ENCODE measurements at places on chromosomes 13 and 19.

DNA sequence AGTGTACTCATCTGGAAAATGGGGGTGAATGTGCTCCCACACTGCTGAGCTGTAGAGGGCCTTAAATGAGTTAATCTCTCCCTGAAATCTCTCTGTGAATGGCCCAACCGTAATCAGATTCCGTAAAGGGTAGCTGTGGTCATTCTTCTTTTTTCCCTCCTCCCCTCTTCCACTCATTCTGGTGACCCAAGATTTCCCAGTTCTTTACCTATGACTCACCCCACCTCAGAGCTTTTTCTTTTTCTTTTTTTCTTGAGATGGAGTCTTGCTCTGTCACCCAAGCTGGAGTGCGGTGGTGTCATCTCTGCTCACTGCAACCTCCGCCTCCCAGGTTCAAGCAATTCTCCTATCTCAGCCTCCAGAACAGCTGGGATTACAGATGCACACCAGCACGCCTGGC lies 33.3 kb upstream of the MUC16 start:
- DNase-seq = no peak

DNA sequence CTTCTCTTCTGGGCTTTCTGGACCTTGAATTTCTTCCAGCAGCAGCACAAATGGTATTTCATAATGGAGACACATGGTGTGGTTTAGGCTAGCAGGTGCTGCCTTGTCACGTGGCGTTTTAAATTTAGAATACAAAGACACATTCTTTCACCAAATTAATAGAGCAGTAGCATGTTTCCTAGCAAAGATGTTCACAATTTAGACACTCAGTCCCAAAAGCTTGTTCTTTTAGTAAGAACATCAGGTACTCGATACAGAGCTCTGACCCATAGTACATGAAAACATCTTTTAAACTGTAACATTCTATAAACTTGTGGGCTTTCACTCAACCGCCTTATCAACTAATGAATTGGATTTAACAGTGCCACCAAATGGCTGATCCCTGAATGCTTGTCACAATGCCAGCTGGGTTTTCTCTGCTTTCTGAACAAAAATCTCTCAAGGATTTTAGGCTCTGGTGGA lies 290.1 kb downstream of the DCLK1 start:
- no peak for DNase-seq

DNA sequence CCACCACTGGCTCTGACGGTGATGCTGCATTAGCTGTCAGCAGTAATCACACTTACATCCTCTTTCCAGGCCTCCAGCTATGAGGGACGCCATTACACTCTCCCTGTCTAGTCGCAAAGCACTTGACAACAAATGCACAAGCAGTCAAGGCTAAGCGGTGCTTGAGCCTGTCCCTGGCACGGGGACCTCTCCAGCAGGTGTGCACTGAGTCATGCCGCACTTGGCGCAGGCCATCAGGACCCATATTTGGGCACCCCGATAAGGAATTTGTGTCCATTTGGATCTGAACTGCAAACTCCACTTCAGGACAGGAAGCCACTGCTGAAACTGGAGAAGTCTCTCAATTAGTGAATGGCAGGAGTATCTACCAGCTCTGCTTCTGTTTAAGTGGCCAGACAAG lies 301.9 kb upstream of the OBI1 start:
- DNase-seq = no peak

DNA sequence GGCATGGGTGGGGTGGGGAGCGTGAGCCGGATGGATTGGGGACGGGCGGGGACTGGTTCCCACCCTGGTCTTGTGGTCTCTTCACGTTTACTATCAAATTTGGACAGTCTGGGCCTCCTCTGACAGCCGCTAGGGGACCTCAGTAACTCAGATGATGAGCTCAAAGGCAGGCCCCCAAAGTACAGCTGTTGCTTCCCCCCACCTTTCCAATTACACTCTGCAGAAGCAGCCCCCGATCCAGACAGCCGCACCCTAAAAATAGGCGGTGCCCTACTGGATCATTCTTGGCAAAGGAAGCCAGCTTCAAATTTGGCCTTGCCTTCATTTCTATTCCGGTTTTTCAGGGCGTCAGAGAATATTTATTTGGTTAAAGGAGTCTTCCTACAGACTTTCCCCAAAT lies 1.9 kb upstream of the FOXO1 start:
- DNase-seq = no peak

- DNase-seq = no peak
Measured at GRCh38 chr13:41621716-41622431, 164.5 kb downstream of the RGCC start.

GRCh38 chr19:40270362-40271089 lies 14.6 kb downstream of the AKT2 start:
- no peak for DNase-seq

- no peak for DNase-seq
Measured at GRCh38 chr19:7527516-7528191, 5.2 kb downstream of the MCOLN1 start.

- DNase-seq = no peak
Measured at GRCh38 chr13:33015241-33015668, 968 bp upstream of the KL start.

- no peak for DNase-seq
Measured at GRCh38 chr13:56864451-56864850, 276.3 kb upstream of the PRR20A start.

DNA sequence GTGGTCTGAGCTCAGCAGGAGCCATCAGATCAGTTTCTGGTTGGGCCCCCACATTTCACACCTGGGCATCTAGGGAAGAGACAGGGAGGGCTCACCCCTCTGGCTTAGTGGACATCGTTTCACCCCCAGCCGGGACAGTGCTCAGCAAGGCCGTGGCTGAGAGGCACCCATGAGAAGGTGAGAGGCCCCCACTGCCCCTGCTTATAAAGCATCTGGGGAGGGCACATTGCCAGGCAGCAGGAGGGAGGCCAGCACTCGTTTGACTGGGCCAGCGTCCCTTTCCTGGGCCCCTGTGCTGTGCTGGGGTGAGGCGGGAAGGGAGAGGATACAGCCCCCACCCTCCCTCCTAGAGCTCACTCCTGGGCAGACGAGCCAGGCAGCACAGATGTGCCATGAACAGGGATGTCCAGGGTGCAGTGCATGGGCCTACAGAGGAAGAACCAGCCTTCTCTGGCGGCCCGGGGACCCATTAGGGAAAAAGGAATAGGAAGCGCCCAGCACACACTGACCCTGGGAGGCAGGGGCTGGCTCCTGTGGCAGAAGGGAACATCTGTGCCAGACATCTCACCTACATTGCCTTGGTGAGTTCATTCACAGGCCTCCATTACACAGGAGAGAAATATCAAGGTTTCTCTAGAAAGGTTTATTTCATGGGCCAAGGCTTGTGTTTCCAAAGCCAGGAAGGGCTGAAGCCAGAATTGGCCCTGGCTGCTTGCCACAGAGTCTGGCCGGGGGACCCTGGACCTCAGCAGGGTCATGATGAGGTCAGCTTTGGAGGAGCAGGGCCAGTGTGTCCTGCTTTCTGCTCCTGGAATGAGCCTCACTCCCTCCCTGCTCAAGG lies 7.7 kb downstream of the AP1M1 start:
- DNase-seq = no peak

GRCh38 chr13:41136396-41137031 lies 3.9 kb upstream of the KBTBD6 start:
- no peak for DNase-seq

DNA sequence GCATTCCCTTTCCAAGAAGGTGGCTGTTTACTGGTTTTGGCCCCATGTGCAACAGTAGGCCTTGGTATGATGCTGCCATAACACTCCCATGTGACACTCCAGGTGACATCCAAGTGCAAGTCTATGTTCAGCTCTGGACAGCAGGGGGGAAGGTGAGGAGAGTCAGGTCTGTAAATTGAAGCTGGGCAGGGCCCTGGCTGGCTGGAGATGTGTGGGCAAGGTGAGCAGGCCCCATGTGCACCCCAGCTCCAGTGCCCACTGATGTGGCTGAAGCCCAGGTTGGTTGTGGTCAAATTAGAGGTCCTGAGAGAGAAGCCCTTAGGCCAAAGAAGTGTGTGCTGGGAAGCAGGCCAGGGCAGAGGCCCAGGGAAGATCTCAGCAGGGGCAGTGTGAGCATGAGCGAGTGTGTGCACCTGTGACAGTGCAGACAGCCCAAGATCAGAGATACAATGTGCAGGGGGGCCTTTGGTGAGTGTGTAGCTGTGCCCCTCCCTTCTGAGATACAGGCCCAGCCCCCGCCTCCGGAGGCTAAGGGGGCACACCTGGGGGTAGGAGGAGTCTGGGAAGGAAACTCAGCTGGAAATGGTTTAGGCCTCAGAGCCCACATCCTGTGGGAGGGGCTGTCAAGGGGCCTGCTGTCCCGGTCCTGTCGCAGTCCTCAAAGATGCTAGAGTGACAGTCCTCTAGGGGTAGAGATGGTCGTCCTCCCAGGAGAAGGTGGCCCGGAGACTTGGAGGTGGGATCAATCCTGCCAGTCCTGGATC lies 18.6 kb downstream of the DEDD2 start:
- DNase-seq = no peak

DNA sequence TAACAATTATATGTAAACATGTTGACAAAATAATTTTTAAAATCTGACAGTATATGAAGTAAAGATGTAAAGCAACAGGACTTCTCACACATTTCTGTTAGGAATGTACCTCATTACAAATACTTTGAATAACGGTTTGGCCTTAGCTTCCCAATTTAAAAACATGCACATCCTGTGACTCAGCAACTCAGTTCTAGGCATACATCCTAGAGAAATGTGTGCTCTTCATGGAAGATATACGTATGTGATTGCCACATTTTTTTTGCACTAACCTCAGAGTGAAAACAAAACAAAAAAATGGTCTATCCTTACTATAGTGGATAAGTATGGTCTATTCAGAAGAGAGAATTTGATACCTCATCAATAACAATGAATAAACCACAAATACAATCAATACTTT lies 314.6 kb downstream of the LIG4 start:
- peak; percentile 62 for DNase-seq

DNA sequence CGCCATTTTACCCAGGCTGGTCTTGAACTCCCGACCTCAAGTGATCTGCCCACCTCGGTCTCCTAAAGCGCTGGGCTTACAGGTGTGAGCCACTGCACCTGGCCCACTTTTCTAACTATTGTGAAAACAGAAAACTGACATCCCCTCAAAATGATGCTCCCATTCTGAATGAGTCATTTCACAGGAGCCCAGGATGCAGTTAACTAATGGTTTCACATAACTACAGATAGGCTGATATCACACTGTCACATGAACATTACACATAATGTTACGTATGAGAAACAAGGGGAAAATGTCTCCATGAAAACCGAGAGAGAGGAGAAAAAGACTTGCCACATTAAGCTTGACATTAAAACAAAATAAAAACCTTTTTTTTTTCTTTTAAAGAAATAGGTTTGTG lies 37.5 kb downstream of the N4BP2L2 start:
- DNase-seq = no peak

- DNase-seq = no peak
Measured at GRCh38 chr13:40352802-40353562, 313.5 kb downstream of the FOXO1 start.

GRCh38 chr19:50203281-50204080 lies at the start of gene MYH14:
Gene MYH14, plus strand, starts transcription at chr19:50203622. Its CDS starts 6,744 bp downstream, at chr19:50210366.
- DNase-seq = peak; percentile 9

GRCh38 chr13:52878831-52879230 lies 30.4 kb upstream of the PCDH8 start:
- no peak for DNase-seq

DNA sequence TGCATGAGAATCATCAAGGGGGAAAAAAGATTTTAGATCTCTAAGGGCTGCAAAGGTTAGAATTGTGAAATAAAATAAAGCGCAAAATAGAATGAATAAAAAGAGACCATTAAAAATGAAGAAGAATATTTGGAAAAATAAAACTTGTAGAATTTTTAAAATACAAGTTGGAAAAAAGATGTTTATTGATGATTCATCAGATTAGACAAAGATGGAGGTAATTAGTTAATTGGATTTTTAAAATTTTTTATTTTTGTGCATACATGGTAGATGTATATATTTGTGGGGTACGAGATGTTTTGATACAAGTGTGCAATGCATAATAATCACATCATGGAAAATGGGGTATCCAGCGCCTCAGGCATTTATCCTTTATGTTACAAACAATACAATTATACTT lies 143.3 kb downstream of the MAB21L1 start:
- DNase-seq = no peak
